GM19239 (cell line): ENCODE measurements at places on chromosomes 3 and 15.

- DNase-seq, result no peak
Observed at GRCh38 chr3:9947025-9947995, 4.9 kb downstream of the PRRT3 start.

DNA sequence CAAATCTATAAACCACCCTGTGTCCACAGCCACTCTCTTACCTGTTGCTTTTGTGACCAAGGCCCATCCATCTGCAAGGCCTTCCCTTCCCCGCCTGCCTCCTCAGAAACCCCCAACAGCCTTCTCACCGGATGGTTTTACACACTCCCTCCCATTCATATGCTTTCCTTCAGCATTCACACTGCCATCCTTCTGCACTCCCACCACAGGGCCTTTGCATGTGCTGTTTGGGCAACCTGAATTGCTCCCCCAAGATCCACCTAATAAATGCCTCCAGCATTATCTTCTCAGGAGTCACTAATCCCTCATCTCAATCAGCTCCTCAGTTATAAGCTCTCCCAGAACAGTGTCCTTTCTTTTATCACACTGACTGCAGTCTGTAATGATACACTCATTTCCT, 6.0 kb downstream of the CLEC3B start:
- DNase-seq, result no peak

DNA sequence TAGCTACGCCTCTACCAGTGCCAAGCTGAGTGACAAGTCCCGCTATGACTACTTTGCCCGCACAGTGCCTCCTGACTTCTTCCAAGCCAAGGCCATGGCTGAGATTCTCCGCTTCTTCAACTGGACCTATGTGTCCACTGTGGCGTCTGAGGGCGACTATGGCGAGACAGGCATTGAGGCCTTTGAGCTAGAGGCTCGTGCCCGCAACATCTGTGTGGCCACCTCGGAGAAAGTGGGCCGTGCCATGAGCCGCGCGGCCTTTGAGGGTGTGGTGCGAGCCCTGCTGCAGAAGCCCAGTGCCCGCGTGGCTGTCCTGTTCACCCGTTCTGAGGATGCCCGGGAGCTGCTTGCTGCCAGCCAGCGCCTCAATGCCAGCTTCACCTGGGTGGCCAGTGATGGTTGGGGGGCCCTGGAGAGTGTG, 5.7 kb downstream of the GRM2 start:
- DNase-seq, result no peak

DNA sequence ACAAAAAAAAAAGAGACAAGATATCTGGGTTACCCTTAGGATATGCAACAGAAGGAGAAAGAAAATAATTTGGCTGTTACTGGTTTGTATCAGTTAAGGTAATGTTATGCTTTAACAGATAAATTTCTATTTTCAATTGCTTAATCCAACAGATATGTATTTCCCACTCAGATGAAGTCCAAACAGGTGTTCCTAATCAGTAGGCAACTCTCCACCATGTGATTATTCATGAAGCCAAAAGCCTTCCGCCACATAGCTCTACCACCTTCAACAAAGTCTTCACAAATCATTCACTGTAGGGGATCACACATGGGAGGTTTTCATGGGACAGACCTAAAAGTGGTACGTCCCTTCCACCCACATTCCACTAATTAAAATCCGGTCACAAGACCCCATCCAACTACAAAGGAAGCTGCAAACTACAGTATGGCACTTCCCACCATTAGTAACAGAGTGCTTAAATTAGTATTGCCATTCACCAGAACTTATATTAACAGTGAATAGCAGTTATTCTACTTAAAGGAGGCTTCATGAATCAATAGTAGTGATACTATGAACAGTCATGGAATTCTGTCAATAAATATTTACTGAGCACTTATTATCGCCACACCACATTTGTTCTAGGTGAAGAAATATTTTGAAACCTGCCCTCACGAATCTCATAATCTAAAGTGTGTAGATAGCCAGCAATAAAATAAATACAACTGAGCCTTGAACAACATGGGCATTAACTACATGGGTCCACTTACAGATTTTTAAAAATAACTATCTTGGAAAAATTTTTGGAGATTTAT, 66.5 kb downstream of the SFMBT1 start:
- no peak for DNase-seq

GRCh38 chr3:132629928-132630327, 29.7 kb downstream of the ACAD11 start:
- no peak for DNase-seq

DNA sequence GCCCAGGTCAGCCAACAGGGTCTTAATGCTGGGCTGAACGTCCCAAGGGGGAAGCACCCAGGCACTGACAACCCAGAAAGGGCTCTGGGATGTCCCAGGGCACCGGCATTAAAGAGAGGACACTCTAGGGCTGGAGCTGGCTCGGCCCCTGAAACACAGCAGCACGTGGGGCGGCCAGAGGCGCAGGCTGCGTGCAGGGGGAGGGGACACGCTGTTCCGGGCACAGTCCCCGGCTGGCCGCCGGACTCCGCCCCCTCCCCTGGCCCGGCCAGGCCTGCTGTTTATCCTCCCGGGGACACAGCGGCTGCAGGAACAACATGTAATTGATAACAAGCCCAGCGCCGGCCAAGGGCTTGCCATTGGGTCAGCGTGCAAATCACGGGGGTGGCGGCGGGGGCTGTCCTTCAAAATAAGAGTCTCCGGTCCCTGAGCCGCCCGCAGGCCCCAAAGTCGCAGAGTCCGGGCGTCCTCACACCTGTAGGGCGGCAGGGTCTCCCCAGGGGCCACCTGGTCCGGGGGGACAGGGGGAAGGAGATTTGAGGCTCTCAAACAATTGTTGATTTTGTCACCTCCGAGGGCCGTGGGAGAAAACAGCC, 1.3 kb downstream of the KLF15 start:
- no peak for DNase-seq

DNA sequence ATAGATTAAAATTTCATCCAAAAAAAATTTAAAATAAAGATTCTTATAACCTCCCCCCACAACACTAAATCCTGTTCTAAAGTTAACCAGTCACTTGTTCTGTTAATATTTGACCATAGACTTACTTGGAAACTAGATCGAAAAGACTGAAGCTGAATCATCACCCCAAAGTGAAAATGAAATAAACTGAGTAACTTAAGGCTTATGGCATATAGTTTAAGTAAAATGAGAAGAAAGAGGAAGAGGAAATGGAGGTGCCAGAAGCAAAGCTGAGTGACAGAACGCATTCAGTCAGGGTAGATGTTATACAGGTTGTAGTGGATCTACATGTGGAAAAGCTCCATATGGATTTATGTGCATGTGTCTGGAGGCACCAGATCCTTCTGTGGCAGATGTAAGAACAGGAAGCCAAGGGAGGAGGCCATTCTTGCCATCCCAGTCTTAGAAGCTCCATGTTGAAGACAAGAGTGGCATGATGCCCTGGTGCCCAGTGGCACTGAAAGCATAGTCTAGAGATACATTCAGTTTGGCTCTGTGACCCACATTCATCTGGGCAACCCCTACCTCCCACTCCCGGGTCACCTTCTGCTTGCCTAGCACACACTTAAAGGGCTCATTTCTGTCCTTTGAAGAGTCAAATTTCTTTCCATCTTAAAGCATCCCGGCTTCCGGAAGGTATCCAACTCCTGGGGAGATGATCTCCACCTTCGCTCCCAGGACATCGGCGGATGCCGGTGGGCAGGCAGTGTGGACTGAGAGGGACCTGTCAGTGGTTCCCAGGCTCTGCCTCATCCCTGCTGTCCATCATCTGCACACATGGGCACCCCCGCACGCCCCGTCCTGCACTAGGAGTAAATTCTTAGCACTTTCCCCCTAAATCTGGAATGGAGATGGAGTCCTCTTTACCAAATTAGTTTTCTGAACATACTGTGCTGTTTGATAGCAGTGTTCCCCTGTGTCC, 90.8 kb downstream of the NEO1 start:
- peak; percentile 28 for DNase-seq

- DNase-seq, result peak; percentile 38
Observed at GRCh38 chr15:31338879-31339557, 12.4 kb downstream of the KLF13 start.

DNA sequence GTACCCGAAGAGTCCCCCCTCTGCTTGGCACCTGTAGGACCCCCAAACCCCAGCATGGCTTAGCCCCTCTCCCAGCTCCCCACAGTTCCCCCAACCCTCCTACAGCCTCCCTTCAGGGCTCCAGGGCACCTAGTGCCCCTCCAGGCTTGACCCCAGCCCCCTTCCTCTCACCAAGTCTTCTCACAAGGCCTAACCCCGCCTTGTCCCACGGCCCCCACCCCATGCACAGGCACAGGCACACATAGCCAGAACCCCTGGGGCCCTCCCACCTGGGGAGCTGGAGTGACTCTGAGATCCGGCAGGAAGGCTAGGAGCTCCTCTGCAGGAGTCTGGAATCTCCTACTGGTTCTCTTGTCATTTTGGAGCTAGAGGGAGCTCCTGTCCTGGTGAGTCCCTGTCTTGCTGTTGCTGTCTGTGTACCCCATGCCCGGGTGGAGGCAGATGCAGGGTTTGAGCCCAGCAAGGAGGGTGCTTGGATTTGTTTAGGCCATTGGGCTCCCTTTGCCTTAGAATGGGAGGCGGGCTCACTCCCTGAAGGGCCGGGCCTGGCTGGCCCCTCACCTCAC, 39.6 kb downstream of the KLF13 start:
- DNase-seq, result no peak

DNA sequence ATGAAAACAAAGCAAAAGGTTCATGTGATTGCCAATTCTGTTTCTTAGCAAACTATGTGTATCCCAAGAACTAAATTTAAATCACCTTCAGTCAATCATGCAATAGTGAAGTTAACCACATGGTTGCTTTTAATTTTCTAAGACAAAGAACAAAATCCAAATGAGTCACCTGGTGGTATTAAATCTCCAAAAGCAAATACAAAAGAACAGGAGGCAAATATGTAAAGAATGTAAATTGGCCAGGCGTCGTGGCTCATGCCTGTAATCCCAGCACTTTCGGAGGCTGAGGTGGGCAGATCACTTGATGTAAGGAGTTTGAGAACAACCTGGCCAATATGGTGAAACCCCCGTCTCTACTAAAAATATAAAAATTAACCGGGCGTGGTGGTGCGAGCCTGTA, 54.2 kb upstream of the PIK3R4 start:
- DNase-seq, result no peak

DNA sequence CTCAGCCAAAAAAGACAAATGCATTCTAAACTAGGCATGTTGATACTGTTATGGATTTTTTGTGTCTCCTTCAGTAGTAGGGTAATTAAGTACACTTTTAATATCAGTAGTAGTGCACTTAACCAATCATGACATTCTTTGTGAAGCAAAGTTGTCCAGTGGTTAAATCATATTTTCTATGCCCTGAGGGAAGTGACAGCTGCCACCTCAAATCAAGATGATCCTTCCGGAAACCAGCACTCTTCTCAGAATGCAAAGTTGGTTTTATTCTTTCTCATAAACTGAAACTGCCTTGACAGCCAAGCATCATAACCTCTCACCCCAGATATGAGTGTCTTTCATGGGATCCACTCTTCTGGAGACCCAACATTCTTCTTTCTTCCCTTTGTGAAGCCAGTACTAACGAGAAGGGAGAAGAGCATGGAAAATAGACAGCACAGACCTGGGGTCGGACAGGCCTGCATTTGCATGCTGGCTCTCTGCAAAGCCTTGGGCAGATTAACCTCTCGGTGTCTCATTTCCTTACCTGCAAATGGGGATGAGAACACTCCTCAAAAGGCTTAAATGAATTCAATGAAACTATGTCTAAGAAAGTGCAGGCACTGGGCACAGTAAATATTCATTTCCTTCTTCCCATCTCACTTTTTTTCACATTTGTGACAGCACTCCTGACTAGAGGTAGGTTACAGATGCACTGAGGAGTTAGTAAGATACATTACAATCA, 13.2 kb downstream of the AAGAB start:
- DNase-seq, result peak; percentile 58

DNA sequence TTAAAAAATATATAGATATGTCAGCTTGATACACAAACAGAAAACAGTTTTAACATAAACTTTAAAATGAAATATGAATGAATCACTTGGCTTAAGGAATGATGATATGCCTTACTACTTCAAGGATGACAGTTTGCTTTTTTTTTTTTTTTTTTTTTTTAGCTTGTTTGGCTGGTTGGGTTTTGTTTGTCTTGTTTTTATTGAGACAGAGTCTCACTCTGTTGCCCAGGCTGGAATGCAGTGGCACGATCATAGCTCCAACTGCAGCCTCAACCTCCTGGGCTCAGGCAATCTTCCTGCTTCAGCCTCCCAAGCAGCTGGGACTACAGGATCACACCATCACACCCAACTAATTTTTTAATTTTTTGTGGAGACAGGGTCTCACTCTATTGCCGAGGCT, 14.5 kb downstream of the LRRC2 start:
- DNase-seq, result no peak

DNA sequence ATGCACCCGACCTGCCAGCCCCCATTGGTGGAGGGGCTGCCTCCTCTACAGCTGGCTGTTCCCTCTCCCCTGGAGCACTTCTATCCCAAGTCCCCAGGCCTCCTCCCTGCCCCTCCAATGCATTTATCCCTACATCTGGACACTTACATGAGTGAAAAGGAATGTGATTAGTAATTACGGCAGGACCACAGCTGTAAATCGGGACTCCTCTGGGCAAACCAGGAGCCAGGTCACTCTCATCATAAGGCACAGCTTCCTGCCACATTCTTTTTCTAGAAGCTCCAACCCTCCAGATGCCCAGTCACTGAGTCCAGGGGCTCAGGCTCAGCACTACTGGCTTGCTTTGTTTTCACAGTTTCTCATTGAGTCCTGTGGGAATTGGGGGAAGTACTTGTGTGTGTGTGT, 54.3 kb downstream of the IL20RB start:
- no peak for DNase-seq

DNA sequence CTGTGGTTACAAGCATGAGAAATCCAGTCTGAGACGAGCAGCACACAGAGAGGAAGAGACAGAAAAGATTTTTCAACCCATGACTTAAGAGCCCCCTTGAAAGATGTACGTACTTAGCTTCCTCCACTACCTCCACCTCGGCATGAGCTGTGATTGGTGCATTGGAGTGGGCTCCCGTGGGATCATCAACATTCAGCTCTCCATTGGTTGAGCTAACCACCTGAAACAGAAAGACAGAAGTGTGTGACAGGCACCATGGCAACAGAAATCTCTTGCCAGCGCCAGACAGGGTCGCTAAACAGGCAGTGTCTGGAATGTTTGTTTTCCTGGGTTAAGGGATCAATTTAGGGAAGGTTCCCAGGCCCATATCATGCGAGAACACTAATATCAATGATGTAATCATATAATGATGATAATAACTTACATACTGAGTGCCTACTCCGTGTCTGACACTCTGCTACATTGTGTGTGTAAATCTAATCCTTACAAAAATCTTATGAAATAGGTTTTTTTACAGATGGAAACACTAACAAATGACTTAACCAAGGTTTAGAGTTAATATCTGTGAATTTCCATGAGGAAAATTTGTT, 17.5 kb upstream of the PPIB start:
- peak; percentile 52 for DNase-seq

GRCh38 chr3:129130291-129130813, 8.7 kb upstream of the RAB43 start:
- no peak for DNase-seq

GRCh38 chr3:120173056-120173675, 78.9 kb upstream of the GSK3B start:
- no peak for DNase-seq

GRCh38 chr3:151197981-151198767, 4.8 kb downstream of the GPR171 start:
- no peak for DNase-seq

GRCh38 chr15:35107122-35107521, 22.0 kb upstream of the NANOGP8 start:
- DNase-seq, result no peak
